OCI-M1 (cell line): ENCODE measurements at places on chromosomes 3 and 15.

DNA sequence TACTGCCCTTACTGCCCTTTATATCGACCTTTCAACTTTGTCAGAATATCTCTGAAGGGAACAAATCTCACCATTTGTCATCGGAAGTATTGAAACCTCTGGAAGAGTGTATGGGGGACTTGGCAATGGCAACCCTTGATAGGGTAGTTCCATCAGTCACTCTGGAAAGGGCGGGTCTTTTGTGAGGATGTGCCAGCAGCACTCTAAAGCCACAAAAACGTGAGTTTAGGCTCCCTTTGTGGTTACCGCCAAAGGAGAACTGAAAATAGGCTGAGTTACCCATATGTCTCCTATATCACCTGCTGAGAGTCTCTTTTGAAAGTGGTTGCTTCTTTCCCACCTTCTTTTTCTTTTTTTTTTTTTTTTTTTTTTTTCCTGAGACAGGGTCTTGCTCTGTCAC is 296.8 kb upstream of the CHRM5 start:
- no peak for DNase-seq

DNA sequence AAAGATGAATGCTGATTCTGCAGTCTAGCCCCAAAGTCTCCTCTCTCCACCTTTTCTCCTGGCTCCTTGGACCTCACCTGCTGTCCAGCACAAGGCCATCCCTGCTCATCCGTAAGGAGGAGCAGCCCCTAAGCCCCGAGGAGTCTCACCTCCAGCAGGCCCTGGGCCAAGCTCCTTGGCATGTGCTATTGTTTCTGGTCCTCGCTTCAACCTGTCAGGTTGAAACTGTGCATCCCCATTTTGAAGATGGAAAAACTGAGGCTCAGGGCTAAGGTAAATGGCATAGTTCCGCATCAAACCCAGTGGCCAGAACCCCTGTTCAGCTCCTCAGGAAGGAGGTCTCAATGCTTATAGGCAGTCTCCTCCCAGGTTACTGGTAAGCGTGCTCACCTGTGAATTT is 26.1 kb downstream of the CHDH start:
- DNase-seq, result no peak

DNA sequence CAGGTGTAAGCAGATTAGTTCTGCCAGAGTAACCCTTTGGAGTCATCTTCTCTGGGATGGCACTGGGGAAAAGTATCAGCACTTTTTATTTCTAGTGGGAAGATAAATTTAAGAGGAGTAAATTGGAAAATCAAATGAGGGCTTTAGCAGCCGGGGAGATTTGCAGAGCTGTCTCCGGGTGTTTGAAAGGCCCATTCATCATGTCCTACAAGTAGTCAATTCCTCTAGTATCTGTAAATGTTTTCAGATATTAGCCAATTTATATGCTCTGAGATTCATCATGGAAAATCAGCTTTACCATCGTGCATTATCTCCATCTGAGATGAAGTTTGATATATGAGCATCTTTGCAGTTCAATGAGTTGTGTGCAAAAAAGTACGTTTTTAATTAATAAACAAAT is 93.6 kb downstream of the CDIN1 start:
- DNase-seq, result no peak

DNA sequence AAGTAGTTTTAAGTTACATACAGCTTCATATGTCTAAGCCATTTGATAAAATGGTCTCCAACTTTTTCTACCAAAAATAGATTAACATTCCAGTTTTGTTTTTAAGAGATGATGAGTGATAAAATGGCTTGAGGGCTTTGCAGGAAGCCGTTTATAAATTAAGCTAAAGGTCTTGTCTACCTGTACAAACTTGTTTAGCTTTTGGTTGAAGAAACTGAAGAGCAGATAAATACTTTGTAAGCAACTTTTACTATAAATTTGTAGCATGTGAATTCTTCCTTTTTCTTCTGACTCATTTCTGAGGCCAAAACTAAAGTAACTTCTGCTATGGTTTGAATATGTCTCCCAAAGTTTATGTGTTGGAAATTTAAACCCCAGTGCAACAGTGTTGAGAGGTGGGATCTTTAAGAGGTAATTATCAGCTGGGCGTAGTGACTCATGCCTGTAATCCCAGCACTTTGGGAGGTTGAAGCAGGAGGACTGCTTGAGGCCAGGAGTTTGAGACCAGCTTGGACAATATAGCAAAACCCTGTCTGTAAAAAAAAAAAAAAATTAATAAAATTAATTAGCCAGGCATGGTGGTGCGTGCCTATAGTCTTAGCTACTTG is 8.2 kb upstream of the NEDD4 start:
- DNase-seq, result peak; percentile 48

GRCh38 chr15:89352476-89352875 is 17.9 kb upstream of the POLG start:
- no peak for DNase-seq

GRCh38 chr3:127794402-127794801 is 27.9 kb downstream of the MGLL start:
- no peak for DNase-seq

- no peak for DNase-seq
Observed at GRCh38 chr3:74648107-74648506, 33.6 kb upstream of the CNTN3 start.

DNA sequence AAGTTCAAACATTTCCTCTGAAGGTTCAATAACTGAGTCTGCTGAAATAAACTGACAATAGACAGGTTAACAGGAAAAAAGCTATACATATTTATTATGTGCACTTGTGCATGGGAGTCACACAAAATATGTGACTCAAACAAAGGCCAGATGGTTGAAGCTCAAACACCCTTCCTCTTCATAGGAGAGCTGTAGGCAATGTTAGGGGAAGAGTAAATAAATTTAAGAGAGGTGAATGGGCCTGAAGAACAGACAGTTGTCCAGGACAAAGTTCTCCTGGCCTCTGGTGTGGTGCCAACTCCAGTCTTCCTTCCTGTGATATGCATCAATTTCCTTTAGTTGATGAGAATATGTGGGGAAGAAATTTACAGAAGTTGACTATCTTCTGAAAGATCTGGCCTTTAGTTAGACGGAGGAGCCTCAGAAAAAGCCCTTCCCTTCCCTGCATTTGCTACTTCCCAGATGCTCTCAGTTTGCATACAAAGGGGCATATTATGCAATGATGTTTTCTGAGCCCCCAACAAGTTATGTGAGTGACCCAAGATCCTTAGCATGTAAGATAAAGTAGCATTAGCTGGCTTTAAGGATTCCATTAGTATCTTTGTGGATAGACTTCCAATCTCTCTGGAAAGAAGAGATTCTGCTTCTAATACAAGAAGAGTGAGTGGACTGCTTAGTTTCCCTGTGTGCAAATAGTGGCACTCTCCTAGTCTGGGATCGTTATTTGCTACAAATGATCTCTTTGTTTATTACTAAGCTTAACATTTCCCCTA is 96.4 kb upstream of the IGSF10 start:
- DNase-seq, result no peak

- no peak for DNase-seq
Observed at GRCh38 chr3:42339321-42339720, 71.1 kb downstream of the LYZL4 start.

DNA sequence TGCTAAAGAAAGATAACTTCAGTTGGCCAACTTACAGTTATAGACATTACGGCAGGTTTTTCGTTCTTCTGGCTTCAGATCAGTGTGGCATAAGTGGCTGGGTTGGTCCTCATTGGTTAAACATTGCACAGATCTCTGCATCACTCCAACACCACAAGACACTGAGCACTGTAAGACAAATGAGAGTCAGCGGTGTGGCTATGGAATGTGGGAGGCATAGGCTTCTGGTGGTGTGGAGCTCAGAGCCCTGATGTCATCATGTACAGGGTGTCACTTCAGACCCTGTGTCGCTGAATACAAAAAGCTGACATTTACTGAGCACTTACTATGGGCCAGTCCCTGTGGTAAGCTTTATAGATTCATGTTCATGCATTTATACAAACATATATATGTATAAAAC is 146.0 kb downstream of the ADAMTS9 start:
- DNase-seq, result no peak

DNA sequence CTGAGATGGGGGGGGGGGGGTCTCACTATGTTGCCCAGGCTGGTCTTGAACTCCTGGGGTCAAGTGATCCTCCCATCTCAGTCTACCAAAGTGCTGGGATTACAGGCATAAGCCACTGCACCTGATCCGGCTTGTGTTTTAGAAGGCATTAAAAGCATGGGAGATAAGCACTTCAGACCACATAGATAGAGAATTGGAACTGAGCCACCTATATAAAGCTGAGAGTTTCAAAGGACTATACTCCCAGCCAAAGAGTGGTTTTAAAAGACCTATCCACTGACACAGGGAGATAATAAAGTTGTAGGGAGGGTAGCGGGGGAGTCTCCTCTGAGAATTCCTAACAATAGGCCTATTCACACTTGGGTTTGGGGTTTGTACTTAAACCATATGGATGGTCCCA is 34.8 kb downstream of the DENND4A start:
- peak; percentile 65 for DNase-seq

DNA sequence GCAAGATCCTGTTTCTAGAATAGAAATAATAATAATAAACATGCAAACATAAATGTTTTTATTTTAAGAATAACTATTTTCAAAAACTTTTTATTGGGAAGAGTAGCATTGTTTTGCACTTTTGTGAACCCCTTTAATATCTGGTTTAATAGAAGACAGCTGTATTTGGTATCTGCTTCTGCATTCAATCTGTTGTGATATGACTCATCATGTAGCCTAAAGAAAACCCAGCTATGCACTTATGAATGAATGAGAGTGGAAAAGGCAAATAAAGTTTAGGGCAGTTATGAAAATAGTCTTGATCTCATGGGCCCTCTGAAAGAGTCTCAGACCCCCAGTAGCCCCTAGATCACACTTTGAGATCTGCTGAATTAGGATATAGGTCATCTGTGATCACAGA is 100.4 kb upstream of the PPP2R3A start:
- DNase-seq, result no peak

DNA sequence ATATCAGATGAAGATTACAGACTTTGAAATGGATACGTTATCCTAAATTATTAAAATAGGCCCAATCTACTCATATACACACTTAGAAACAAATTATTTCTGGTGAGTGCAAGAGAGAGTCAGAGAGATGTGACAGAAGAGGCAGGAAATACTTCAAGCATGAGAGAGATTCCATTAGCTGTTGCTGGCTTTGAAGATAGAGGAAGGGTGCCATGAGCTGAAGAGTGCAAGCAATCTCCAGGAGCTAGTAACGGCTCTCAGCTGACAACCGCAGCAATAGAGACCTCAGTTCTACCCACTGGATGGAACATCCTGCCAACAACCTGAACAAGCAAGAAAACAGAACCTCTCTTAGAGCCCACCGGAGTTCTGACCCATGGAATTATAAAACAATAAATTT is 270.7 kb upstream of the SLITRK3 start:
- DNase-seq, result no peak

DNA sequence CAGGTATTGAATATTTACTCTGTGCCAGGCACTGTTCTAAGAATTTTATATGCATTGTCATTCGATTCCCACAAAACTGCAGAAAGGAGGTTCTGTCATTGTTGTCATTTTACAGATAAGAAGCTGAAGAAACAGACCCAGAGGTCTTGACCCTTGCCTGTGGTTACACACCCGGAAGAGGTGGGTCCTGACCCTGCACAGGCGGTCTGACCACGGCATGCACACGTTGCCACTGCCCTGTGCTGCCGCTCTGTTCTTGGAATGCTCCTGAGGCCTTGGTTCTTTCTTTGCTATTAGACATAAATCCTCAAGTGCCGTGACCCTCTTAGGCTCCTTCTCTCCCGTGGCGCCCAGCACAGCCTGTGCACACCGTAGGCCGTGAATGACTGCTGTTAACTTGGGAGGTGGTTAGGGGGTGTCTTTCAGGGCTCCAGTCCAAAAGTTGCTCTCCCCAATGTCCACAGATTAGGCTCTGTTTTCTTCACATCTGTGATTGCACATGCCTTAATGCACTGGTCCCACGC is 74.1 kb upstream of the PLXNA1 start:
- peak; percentile 96 for DNase-seq

DNA sequence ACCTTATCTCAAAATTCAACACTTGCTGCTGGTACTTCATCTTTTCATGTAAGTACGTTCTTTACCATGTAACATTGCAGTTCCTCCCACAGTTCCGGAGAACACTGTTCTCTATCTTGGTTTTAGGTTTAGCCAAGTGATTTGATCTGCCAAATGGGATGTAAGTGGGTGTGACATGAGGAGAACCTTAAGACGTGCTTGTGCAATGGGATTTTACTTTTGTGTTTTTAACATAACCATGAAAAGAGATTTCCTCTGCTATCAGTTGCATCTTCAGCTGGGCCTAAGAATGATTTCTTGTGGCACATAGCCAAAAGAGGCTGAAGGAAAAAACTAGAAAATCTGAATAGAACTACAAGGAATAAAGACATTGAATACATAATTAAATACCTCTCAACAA is 894.5 kb upstream of the ALCAM start:
- no peak for DNase-seq

DNA sequence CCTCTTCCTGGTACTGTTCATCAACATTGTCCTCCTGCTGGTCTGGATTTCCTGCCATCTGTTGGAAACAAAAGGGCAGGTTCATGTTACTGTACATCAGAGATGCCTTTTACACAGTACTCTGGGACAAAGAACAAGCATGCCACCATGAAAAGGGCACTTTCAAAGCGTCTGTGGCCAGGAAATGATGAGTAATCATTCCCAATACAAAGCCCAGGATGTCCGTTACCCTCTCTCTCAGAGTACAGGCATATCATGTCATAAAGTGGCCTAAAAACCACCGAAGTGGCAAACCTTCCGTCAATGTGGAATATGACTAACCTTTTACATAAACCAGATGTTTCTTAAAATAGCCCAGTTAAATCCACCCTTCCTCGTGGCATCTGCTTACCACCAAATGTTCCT is 71.2 kb downstream of the GOLIM4 start:
- no peak for DNase-seq

- no peak for DNase-seq
Observed at GRCh38 chr3:158127250-158128219, 17.6 kb downstream of the RSRC1 start.

- DNase-seq, result no peak
Observed at GRCh38 chr3:47715928-47716327, 65.8 kb downstream of the SMARCC1 start.

DNA sequence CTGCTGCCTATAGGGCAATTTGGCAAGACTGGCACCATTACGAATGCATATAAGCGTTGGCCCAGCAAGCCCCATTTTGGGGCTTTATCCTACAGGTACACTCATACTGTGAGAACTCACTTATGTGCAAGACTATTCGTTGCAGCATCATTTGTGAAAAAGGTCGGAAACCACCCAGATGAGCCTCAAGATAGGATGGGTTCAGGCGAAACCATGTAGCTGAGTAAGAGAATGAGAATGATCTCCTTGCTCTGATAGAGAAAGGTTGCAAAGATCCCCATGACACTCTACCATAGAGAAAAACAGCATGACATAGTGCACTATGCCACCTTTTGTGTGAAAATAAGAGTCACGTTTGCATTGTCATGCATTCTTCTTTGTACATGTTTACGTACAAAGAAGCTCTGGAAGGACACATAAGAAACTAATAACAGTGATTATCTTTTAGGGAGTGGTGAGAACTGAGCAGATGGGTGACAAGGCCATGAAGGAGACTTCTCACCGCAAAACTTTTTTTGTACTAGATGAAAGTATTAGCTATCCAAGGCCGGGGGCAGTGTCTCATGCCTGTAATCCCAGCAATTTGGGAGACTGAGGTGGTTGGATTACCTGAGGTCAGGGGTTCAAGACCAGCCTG is 50.0 kb downstream of the RHCG start:
- DNase-seq, result no peak
